ENCODE measurements at places on chromosomes 4 and X.

DNA sequence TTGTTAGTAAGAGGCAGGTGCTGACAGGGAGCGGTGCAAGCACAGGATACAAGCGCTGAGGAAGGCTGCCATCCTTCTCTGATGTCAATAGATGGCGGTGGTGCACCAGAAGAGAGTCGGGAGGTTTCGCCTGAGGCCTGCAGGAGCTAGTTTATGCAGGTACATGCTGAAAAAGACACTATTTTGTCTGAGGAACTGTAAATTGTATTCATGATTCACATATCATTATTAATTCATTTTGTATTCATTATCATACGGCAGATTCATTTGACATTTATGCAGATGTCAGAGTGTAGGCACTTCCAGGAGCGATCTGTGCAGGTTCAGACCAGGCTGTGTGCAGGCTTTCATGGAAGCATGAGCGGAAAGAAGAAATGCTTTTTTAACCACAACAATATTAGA lies 824.0 kb downstream of the STIM2 start:
- no peak for DNase-seq

DNA sequence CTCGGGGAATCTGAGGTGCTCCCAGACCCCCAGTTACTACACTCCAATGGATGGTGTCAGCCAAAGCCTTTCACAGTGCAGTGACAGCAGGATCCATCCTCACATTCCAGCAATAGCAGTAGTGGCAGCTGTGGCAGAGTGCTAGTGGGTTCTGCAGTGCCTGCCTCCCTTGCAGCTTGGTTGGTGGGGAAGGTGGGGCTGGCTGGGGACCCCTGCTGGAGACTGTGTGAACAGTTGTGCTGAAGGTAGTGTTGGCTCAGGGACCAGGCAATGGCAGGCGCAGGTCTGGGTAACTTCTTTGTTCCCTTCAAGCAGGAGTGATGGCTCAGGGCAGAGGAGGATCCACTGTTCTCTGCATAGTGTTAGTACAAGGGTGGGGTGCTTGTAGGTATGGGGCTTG lies 343.7 kb upstream of the TRAM1L1 start:
- DNase-seq: no peak

DNA sequence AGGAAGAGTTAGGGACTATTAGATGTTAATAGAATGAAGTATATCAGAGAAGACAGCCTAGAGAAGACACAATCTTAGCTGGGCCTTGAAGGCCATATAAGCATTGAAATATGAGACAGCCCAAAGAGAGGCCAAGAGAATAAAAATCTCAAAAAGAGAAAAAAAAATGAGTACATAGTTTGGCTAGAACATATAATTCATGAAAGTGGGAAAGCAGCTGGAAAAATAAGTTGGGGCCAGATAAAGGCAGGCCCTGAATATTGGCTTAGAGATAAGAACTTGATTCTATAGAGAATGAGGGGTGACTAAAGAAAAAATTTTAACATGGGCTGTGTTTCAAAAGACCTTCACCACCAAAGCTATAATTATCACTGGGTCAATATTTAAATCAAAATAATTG lies 7.4 kb upstream of the UTP3 start:
- DNase-seq: no peak

GRCh38 chr4:167854881-167855280 lies 237.5 kb upstream of the ANXA10 start:
- no peak for DNase-seq

DNA sequence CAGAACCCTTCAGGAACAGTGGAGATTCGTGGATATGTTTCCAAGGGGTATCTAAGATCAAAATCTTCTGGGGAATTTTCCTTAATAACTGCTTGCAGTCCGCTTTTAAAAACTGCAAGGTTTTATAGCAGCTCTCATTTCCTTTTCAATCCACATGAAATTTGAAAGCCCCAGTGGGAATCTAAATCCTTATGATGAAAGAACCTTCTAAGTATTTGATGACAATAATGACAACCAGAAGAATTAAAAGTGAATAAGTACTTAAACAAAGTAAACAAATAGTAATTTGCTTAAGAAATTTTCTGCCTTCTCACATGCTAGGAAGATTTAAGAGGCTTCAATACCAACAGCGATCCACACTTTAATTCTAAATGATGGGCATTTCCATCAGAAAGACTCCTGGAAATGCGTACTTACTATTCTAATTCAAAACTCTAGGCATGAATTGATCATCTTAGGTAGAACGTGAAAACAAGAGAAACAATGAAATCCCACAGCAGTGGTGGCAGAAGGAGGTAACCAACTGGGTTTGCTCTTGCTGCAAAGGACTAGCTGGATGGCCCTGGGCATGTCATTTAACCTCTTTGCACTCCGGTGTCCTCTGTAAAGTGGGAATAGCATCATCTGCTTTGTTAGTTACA lies 37.6 kb upstream of the S100G start:
- no peak for DNase-seq

- no peak for DNase-seq
Observed at GRCh38 chrX:12058087-12058486, 80.2 kb upstream of the FRMPD4 start.
